WTC11 (cell line): ENCODE measurements at places on chromosomes 12 and 14.

DNA sequence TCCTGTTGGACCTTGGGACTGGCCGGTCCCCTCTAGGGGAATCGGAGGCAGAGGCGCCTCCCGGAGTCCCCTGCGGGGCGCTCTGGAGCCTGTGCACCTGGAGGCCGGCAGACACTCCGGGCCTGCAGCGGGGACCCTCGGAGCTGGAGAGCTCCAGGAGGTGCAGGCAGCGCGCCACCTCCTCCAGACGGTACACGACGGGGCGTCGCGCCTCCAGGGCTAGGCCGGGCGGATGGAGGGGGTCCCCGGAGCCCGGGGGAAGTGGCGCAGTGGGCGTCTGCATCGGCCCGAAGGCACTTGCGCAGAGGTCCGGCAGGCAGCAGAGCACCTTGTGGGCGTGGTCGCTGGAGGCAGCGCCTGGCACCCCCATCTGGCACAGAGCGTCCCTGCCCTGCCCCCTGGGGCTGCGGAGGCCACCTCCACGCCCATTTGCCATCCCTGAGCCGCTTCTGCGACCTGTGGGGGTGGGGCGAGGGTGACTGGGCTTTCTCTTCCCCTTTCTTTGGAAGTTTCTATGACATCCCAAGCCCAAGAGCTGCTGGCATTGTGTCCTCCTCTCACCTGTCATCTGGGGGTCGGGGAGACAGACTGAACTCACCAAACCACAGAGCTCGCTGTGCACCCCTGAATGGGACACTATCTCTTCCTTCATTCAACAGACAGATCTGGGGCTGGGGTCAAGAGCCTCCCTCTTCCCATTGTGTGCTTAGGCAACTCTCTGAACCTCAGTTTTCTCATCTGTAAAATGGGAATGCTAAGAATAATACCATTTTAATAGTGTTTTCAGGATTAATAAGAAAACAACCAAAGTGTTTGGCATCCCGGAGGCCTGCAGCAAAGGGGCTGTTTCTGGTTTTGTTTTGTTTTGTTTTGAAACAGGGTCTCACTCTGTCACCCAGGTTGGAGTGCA lies 37.5 kb upstream of the CORO1C start:
- DNase-seq = peak; percentile 65

GRCh38 chr12:124667506-124668326 lies 100.3 kb upstream of the NCOR2 start:
- no peak for DNase-seq

DNA sequence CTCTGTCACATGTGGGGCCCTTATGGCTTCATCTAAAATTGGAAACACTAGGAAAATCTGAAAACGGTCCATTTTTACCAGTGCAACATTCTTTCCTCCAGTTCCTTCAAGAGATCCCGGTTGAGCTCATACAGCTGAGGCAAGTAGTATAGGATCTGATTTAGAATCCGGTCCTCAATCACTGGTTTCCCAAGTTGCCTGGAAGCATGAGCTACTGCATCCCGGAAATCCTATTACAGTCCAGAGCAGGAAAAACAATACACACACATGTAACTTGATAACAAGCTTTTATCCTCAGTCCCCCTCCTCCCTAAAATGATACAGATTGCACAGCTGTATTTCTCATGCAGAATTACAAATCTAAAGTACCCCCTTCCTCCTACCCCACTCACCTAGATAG lies 67.9 kb upstream of the NR2C1 start:
- no peak for DNase-seq

DNA sequence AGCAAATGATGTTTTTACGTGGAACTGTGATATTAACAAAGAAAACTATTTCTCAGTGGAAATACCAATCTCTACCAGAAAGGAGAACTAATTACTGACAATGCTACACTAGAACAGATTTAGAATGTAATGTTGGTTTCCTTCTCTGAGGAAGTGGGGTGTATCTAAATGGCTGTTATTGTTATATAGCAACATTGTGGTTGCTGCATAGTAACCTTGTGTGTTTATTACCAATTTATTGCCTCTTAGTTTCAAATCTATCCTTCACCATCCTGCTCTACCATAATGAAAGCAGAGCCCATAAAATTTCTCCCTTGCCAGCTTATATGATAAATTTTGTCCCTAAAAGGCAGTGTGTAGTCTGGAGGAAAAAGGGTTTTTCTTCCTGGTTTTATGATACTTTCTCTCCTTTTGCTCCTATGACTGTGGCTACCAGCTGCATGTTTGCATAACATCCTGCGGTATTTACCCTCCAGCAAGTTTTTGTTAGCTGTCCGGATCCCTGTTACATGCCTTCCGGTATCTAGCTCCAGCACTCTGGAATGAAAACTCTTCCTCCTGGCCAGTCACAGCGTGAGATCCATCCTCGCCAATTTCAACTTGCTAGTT lies 5.7 kb upstream of the KLRK1 start:
- peak; percentile 25 for DNase-seq

GRCh38 chr14:75619548-75619947 lies 41.1 kb downstream of the ERG28 start:
- no peak for DNase-seq

DNA sequence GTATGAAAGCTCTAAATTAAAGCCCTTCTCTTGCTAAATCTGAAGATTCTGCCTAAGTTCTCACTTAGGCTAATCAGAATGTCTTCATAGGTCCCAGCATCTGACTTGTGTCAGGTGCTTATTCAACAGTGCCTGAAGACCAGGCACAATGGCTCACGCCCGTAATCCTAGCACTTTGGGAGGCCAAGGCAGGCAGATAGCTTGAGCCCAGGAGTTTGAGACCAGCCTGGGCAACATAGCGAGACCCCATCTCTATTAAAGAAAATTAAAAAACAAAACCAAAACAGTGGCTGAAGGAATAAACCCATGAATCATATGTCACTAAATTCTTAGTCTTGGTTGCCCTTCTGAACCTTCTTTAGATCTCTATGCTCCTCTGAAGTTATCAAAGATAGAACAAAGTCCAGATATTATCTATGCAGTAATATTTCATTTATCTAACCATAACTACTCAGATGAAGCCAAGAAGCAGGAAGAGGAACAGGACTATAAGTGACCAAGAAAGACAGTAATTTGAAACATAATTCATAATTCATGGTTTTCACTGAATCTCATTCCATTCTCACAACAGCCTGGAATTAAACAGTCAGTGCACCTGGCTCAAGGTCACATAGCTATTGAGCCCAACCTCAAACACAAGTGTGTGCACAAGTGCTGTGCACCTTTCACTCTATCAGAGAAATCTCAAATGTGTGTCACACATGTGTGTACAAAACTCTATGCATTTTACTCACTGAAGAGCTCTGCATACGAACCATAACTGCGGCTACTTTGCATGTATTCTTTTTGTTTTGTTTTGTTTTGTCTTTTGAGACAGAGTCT lies 6.6 kb downstream of the SLC7A7 start:
- no peak for DNase-seq

DNA sequence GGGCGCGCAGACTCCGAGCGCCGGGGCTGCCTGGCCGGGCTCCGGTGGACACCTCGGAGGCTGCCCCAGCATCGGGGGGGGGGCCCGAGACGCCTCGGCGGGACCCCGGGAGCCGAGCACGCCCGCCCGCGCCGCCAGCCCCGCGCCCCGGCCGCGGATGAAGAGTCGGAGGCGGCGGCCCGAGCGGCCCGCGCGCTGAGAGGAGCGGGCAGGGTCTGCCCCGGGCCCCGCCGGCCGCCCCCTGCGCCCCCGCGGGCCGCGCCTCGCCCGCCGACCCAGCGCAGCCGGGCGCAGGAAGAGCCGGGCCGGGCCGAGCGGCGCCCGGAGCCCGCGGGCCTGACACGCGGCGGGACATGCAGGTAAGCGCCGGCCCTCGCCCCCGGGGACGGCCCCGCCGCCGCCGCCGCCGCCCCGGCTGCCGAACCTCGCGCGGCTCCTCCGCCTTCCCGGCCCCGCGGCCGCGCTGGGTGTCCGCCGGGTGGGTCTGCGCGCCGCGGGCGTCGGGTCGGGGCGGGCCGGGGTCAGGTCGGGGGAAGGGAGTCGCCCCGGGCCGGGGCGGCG lies 63.7 kb downstream of the FBXL14 start:
- no peak for DNase-seq
